ENCODE measurements at places on chromosomes 11 and 22.

GRCh38 chr22:46612904-46613605, 7.1 kb upstream of the GRAMD4 start:
- DNase-seq = no peak

DNA sequence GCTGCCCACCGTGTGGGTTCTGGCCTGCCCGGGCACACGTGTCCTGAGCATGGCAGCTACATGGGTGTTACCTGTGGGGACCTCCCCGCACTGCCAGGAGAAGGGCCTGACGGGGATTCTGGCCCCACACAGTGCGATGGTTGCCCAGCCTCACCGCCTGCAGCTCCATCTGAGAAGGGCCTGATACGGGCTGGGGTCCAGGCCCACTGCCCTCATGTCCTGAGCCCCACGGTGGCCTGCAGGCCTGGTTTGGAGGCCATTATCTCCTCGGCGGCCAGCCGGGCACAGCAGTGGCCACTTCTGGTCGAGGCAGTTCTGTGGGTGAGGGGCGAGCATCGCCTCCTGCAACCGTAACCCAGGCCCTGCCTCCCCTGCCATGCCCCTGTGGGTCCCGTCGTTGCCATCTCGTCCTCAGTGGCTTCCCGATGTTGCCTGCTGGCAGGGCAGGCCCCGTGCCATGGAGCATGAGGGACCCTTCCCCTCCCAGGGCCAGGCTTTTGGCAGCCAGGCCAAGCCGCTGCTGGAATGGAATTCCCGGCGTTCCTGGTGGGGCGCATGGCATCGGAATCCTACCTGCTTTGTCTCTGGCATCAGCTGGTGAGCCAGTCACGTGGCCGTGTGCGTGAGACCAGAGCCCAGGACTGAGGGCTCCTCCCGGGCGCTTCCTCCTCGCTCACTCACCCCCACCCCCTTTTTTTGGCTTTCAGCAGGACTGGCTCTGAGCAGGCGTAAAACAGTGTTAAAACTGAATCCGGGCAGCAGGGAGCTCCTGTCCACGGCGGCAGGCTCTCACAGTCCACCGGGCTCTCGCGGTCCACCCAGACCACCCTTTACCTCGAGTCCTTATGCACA, 71.9 kb upstream of the PPARA start:
- no peak for DNase-seq

- no peak for DNase-seq
Observed at GRCh38 chr22:22431271-22432220, 77.0 kb downstream of the ZNF280B start.

- no peak for DNase-seq
Observed at GRCh38 chr11:82733444-82734119, at the start of gene FAM181B. Gene FAM181B (minus strand): TSS chr11:82733864. CDS start chr11:82733729, 135 bp downstream.

DNA sequence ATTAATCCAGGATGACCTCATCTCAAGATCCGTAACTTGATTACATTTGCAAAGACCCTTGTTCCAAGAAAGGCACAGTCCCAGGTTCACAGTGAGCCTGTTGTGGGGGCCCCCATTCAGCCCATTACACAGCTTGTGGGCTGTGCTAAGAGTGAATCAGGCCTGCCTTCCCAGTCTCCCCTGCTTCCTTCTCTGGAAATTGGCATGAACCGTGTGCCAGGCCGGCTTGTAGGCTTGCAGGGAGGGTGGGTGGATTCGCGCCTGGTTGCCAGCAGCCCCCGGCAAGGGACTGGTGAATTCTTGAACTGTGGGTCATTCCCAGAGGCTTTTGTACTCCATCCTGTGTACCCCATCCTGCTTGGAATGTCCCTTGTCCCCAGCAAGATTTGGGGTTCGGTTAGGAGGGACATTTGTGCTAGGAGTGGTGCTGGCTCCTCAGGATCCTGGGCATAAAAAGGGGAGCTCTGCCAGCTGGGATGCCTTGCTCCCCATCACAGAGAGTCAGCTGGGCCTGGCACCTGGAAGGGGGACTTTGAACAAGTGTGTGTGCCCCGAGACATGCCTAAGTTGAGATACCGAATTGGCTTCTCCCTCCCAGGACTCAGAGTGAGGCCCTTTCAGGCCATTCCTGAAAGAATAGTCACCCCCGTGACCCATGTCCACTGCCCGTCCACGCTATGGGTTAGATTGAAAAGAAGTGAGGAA, 818.2 kb downstream of the BRD1 start:
- no peak for DNase-seq

GRCh38 chr11:30426781-30427180, 103.9 kb downstream of the ARL14EP start:
- no peak for DNase-seq

DNA sequence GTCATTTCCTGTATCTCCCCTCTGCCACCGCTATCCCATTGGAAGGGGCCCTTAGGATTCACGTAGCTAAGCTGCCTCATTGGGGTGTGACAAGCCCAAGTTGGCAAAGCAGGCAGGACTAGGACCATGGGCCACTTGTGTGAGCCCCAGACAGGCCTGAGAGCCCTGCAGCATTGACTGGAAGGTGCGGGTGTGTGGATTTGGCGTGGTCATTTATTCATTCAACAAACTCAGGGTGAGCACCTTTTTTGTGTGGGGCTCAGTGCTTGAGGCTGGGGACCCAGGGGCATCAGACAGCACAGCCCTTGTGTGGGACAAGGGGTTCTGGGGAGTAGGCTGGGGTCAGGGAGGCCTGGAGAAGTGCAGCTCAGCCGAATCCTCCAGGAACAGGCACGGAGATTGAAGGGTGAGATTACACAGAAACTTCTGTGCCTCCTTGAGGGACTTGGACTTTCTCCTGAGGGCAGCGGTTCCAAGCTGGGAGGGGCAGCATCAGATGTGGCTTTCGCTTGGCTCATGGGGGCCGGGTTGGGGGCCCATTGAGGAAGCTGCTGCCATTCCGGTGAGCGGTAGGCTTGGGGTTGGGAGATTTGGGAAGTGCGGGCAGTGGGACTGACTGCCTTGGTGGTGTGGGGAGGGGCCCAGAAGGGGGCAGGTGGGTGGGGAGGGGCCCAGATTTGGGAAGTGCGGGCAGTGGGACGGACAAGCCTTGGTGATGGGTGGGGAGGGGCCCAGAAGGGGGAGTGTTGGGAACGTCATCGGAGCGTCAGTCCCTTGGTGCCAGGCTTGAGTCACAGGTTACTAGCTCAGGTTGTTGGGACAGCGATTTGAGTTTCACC, 11.9 kb downstream of the MGAT3 start:
- no peak for DNase-seq

GRCh38 chr11:30586251-30587144, at the start of gene MPPED2:
Gene MPPED2 (minus strand): TSS chr11:30586353. CDS start chr11:30580373, 5,980 bp downstream.
- no peak for DNase-seq

- DNase-seq = no peak
Observed at GRCh38 chr11:87572881-87573280, 535.1 kb downstream of the TMEM135 start.

- no peak for DNase-seq
Observed at GRCh38 chr11:78689585-78690153, 115.0 kb upstream of the NARS2 start.
